SK-MEL-5 (cell line): ENCODE measurements at places on chromosomes 7 and 10. TPM values are rescaled to one million over a fixed set of nuclear protein-coding genes. Genes with fewer than 3 reads are reported as not detected.

DNA sequence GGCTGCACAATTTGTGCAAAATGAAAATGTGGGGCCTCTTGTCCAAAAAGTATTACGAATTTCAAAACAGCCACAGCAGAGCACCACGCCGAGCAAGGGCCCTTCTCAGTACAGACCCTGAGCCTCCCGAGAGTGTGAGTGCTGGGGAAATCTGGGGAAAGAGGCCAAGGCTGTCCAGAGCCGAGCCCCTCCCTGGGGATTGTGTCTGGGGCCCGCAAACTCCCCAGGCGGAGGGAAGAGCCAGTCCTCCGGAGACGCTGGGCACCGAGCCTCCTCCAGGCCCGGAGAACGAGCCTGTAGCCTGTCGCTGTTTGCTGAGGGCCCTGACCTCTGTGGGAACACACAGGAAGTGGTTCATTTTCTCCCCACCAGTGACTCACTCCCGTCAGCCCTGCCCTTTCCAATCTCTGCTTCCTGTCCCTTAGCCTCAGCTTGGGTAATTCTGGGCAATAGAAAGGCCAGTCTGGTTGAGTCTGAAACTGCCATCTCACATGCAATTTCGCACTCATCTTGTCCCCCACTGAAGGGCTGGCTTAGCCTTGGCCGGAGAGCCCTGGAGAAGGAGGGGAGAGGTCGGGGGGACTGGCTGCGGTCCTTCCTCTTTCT, 19.5 kb upstream of the GNA12 start:
- peak; percentile 81 for DNase-seq

DNA sequence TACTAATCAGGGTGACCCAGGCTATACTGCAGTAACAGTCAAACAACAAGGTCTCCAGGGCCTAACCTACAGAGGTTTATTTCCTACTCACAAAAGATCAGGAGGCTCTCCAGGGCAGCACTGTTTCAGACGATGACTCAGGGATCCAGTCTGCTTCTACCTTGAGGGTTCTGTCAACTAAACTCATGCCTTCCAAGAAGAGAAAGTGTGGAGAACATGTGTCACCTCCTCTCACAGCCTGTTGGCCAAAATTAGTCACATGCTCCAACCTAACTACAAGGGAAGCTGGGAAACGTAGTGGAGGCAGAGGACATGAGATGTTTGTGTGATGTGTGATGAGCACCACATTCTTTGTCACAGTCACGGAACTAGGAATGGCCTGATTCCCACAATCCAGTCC, 14.7 kb upstream of the INA start:
- DNase-seq: no peak

DNA sequence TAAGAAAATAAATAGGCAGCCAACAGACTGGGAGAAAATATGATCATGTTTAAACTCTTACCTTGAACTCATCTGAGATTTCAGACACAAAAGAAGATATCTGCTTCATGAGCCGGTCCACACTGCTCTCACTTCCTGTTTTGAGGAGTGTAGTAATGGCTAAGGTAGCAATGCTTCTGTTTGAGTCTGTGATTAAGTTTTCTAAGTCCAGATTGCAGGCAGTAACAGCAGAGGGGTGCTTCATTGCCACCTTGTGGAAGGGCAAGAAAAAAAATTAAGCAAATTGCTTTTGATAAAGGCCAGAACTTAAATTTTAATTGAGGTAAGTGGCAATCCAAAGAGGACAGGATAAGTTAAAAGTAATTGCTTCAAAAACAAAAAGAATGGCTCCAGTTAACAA, 69.1 kb downstream of the MEST start:
- peak; percentile 78 for DNase-seq

The AKR1C3 gene
- not detected in 2 replicates for total RNA-seq

DNA sequence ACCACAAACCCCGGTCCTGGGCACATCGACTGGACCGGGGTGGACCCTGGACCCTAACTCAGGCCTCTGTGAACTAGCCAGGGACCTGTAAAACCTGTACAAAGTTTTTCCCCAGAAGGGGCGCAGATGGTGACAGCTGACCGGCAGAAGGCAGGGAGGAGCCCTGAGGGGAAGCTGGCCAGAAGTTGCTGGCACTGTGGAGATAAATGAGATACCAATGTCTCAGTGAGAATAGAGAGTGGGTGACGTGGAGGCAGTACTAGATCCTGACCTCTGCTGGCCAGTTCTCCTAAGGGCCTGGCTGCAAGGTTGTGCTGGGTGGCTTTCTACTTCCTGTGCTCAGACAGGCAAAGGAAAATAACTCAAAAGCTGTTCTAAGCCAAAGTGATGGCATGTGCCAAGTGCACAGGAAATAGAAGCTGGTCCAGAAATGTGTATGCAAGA, 10.6 kb upstream of the TSPAN14 start:
- peak; percentile 69 for DNase-seq

DNA sequence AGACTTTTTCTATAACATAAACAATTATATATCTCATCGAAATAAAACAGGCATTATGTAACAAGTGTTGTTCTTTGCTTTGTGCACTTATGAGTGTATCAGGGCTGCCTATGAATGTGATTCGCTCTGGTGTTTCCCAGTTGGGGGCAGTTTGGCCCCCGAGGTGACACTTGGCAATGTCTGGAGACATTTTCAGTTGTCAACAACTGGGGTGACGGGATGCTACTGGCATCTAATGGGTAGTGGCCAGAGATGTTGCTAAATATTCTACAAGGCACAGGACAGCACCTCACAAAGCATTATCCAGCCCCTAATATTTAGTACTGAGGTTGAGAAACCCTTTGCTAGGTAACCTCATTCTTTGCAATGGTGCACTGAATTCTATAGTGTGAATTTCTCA, 83.3 kb downstream of the PLCE1 start:
- no peak for DNase-seq

GRCh38 chr7:112357136-112357535, 93.1 kb upstream of the IFRD1 start:
- DNase-seq: no peak

DNA sequence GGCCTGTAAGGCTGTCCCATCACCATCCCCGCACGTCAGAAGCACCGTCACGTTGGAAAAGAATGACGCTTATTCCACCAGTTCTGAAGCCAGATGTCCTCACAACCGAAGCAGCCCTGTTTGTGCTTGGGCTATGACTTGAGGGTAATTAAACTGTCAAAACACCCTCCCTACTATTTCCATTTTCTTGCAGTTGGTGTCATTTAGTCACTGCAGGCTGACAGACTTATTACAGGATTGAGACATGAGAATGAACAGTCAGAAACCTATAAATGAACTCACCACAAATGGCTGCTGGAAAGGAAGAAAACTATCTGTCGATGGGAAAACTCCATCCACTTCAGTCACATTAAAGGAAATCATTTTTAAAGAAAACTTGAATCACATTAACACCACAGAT, 85.3 kb downstream of the VOPP1 start:
- no peak for DNase-seq

The AZGP1 gene
- total RNA-seq: 1.1 and 1.8 TPM in 2 replicates

DNA sequence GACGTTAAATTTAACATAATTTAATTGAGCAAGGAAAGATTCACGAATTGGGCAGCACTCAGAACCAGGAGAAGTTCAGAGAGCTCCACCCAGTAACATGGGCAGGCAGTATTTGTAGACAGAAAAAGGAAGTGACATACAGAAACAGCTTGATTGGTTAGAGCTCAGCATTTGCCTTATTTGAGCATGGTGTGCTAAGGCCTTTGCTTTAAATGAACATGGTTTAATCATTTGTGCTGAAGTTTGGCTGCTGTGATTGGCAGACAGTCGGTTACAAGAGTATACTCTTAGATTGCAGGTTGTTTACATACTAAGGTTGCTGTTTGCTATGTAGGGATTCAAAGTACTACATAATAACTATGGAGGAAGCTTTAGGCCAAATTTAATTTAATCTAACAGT, 199.2 kb downstream of the MALRD1 start:
- no peak for DNase-seq

The CYP3A7 gene
- total RNA-seq: not detected in 2 replicates

DNA sequence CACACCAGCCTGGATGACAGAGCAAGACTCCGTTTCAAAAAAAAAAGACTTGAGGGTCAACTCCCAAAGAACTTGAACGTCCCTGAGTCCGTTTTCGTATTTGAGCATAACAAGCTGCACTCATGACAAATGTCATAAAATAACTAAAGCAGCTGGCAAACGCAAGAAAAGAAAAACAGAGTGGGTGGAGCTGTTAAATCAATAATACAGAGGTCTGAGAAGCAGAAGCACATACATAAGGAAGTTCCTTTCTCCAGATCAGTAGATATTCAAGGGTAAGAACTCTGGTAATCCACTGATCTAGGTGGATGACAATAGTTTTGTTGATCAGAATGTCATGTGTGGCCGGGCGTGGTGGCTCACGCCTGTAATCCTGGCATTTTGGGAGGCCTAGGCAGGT, 150.1 kb downstream of the FAM107B start:
- DNase-seq: no peak

- DNase-seq: peak; percentile 98
Observed at GRCh38 chr7:130959743-130960207, 225.8 kb upstream of the KLF14 start.

The RPEL1 gene
- 0.05 TPM in 1 of 2 replicates, not detected in the other for total RNA-seq

The PTPRZ1 gene
- total RNA-seq: 36.8 and 39.0 TPM in 2 replicates

DNA sequence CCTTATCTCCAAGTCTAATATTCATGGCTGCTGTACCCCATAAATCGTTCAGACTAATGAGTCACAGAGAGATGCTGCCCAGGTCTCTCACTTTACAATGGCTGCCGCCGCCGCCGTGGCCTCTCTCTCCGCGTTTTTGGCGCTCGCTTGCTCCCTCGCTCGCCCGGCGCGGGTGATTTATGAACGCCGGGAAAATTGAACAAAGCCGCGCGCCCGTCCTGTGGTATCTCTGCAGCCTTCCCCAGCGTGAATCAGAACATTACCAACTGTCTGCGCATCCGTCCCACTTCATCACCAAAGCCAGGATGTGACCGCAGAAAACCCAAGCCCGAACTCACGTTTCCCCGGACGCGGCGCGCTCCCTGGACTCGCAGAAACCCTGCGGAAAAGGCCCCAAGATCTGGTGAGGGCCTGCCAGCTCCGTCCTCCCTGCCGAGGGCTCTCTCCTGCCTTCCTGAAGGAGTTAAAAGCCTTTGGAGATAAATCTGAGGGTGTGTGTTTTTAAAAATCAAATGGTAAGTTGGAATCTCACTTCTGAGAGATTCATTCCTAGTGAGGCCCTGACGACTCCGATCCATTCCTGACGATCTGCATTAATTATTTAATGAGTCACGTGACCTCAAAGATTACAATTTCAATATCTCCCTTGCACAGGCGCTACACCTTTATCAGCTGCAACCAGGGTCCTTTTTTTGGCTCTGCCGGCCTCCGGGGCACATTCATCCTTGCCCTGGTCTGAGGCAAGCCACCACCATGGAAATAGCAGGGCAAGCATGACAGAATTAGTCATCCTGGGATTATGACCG, 6.3 kb downstream of the HOXA4 start:
- DNase-seq: no peak

DNA sequence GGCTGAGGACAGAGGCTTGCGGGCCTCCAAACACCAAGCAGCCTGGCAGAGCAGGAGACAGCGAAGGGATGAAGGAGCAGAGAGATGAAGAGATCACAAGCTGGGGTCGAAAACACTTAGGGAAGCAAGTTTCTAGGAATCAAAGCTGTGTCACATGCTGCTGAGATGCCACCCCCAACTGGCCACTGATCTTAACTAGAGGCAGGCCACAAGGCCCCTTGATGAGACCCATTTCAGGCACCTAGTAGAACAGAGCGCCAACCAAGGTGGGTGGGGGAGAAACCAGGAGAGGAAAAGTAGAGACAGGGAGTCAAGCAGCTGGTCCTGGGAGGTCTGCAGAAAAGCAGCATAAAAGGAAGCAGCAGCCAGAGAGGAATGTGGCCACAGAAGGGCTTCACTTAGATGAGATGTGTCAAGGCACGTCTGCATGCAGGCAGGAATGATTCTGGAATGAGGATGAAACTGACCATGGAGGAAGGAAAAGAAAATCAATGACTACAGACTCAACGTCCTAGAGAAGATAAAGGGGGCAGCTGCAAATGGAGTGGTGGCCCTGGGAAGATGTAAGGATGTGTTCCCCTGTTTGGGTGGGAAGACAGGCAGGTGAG, 85.0 kb upstream of the DDC start:
- no peak for DNase-seq

The PNLIPRP2 gene
- total RNA-seq: 0.34 and 0.37 TPM in 2 replicates

The CFTR gene
- total RNA-seq: 0.53 and 0.59 TPM in 2 replicates

DNA sequence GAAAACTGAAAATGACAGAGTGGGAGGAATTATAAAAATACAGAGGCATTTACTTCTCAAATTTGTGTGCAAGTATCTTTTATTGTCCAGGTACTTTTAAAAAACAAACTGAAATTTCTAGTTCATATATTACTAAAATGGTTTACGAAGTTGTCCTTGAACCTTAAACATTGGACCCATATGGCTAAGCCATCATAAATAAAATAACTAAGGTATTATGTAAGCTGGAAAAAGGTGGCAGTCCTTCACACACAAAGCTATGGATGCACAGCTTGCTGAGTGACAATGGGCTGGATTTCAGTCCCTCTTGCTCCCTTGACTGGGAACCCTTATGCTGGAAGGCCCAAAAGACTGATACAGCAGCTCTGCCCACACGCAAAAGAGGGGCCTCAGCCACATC, 66.1 kb downstream of the COBL start:
- no peak for DNase-seq

DNA sequence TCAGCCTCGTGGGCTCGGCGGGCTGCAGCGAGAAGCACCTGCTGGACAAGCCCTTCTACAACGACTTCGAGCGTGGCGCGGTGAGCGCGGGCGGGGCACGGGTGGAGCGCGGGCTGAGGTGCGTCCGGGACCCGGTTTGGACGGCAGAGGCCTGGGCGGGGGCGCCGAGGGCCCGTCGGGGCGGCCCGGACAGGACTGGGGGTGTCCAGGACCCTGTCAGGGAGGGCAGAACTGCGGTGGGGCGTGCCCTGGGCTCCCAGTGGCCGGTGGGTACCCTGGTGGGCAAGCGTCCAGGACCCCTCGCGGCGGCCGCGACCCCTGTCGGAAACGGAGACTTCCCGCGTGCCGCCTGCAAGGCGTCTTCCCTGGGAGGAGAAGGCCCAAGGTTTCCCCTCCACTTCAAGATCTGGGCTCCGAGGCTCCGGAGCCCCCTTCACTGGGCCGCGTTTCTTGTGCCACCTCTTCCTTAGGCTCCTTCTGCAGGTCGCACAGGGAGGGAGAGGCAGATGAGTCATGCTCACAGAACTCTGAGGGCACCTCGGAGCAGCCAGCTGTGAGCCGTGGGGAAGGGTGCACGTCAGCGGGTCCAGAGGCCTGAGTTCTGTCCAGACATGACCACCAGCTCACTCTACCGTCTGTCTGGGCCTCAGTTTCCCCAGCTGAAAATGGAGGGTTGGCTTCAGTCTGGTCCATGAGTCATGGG, 485 bp downstream of the ALOX5 start:
- DNase-seq: no peak

The IFIT3 gene
- total RNA-seq: 4.5 and 5.0 TPM in 2 replicates

DNA sequence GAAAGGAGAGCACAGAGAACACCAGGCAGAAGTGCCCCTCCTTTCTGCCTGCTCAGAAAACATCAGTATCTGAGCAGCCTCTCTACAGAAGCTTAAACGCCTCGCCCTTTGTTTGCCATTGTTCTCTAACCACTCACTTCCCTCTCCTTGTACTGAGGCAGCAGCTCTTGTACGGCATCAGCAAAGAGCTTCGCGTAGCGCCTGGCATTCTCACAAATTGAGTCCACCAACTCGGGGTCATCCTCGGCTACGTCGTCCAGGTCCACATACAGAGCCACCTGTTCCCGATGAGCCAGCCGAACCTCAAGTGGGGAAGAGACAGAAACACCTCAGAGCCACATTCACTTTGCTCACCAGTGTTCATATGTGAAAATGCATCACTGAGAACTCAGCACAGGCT, 1.7 kb downstream of the MCM7 start:
- DNase-seq: no peak

The UNCX gene
- not detected in 2 replicates for total RNA-seq
